B cell (primary cell): ENCODE measurements at places on chromosomes 13 and 19.

- no peaks in the 10 kb centered on the region for H3K4me1 ChIP-seq
- no peak overlapping the region for H3K4me3 ChIP-seq
- no peaks in the 10 kb centered on the region for H3K36me3 ChIP-seq
Observed at GRCh38 chr19:55497763-55498162, 9.5 kb downstream of the SSC5D start.

DNA sequence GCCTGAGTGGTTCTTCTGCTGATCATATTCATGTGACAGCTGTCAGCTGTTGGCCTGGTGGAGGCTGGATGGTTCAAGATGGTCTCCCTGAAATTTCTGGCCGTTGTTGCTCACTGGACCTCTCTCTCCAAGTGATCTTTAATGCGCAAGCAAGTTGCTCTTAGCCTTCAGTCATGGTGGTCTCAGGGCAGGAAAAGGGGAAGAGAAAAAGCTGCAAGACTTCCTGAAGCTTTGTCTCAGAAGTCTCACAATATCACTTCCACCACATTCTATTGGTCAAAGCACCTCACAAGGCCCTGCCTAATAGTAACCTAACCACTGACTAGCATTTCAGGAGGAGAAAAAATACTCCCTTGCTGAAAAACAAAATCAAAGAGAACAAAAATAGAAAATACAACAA, 1.6 kb upstream of the ZNF567 start:
- no peak overlapping the region for H3K4me3 ChIP-seq
- no peaks in the 10 kb centered on the region for H3K27me3 ChIP-seq
- H3K36me3 ChIP-seq, result peaks cover 10% of the 10 kb centered on the region
- H3K4me1 ChIP-seq, result peaks cover 19% of the 10 kb centered on the region
- no peak for DNase-seq

- H3K27ac ChIP-seq, result no peak overlapping the region
- H3K27me3 ChIP-seq, result no peaks in the 10 kb centered on the region
- H3K4me3 ChIP-seq, result no peak overlapping the region
- H3K4me1 ChIP-seq, result no peaks in the 10 kb centered on the region
- H3K36me3 ChIP-seq, result no peaks in the 10 kb centered on the region
- no peak for DNase-seq
Observed at GRCh38 chr13:45242070-45242469, 41.2 kb upstream of the KCTD4 start.

GRCh38 chr19:14416817-14417231, 2.3 kb downstream of the DDX39A start:
- H3K27ac ChIP-seq, result peak overlapping the region; percentile 98
- H3K4me1 ChIP-seq, result peaks cover 71% of the 10 kb centered on the region
- peaks cover 42% of the 10 kb centered on the region for H3K36me3 ChIP-seq
- no peaks in the 10 kb centered on the region for H3K27me3 ChIP-seq

- no peaks in the 10 kb centered on the region for H3K36me3 ChIP-seq
- no peaks in the 10 kb centered on the region for H3K27me3 ChIP-seq
- no peak overlapping the region for H3K27ac ChIP-seq
- DNase-seq, result no peak
- no peak overlapping the region for H3K4me3 ChIP-seq
- no peaks in the 10 kb centered on the region for H3K4me1 ChIP-seq
Observed at GRCh38 chr19:2214251-2214650, 21.9 kb downstream of the PLEKHJ1 start.
